ENCODE measurements at places on chromosomes 3 and 15.

DNA sequence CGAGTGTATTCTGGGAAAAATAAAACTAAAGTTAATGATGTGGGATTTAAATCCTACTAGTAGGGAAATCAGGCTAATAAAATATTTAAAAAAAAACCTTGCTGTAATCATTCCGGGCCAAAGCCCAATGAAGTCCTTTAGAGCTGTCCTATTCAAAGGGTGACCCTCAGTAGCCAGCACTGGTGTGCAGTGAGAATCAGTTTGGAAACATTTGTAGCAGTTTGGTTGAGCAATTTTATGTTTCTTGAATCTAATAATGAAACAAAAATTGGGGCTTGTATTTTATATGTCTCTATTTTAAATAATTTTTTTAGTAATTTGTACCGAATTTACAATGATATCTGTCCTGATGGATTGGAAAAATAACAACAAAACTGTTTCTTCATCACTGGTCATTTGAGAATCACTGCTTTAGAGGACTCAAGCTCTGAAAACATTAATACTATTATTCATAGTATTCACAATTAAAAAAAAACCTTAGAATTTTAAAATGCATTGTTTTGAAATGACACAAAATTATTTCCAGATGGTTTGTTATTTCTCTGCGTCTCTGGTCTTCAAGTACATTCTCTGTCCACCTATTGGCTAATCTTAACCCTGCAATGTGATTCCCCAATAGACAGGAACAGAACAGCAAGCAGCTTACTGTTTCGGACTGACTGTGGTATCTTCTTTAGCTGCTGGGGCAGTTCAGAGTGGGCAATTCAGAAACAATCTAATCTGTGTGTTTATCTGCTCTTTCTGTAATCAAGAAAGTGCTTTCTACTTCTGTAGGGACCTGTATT is 71.2 kb downstream of the OTOL1 start:
- DNase-seq: no peak

GRCh38 chr3:191236646-191237045 is 37.6 kb downstream of the OSTN start:
- DNase-seq: no peak

GRCh38 chr3:126464494-126464893 is 11.2 kb downstream of the ZXDC start:
- no peak for DNase-seq

GRCh38 chr3:66889750-66890494 is 108.2 kb upstream of the KBTBD8 start:
- no peak for DNase-seq

DNA sequence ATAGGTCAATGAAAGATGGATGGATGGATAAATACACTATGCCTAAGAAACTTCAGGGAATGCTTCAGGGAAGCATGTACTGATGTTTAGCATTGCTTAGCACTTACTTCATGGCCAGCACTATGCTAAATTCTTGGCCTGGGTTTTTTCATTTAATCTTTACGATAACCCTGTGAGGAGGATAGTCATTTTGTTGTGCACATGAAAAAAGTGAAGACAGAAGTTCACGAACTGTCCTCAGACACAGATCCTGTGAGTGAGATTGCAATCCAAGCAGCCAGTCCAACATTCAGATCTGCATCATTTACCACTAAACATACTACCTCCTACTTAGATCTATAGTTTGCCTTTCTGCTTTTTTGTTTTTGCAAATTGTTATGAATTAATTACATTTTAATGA is 510.8 kb upstream of the AGTR1 start:
- DNase-seq: no peak

DNA sequence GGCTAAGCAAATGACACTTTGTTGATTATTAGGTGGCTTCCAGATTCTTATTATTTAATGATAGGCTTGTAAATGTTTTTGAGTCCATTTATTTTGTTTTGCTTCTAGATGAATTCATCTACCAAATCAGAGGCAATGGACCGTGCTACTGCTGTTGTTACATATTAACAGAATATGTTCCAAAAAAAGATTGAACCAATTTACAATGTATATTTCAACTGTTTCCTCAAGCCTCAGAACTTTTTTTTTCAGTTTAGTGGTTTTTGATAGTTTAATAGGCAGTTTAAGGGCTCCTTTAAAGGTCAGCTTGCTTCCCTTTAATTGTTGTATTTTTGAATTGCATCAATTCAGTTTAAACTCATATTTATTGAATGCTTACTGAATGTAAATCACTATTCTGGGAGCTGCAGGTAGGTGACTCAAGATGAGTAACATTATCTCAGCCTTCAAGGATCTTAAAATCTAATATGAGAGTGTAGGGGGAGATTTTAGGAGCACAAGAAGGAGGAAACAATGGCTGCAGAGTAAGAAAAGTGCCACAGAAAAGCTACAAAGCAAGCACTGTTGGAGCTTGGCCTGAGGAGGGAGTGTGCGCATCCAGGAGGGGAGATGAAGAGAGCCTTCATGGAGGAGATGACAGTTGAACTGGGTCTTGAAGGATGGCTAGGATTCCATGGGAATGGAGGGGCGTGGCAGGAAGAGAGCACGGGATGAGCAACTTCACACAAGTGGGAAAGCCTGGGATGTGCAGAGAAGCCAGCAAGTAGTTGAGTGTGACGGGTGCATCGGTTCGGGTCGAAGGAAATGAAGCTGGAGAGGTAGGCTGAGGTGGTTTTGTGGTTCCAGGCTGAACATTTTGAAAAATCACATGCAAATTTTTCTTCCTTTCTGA is 14.7 kb downstream of the MAP2K1 start:
- DNase-seq: no peak

- no peak for DNase-seq
Observed at GRCh38 chr15:79282371-79283251, at the start of gene ANKRD34C. ANKRD34C (plus strand) TSS chr15:79282722; CDS start chr15:79293285, 10,563 bp downstream.

- no peak for DNase-seq
Observed at GRCh38 chr3:41190509-41191284, 8.6 kb upstream of the CTNNB1 start.

DNA sequence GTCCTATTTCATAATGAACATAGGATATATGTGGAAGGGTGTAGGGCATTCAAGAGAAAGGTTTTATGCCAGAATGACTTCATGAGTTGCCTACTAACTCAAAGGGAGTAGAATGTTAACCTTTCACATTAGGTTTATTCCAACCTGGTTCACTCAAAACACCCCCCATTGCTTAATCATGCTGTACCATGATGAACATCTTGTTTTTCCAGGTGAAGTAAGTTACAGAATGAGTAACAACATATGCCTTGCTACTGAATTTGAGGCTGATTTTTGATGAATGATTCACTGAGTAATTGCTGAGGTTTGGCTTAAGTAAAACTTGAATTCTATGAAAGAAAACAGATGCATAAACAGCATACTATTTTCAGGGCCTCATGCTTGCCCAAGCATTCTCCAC is 5.9 kb upstream of the CLDN16 start:
- DNase-seq: no peak

DNA sequence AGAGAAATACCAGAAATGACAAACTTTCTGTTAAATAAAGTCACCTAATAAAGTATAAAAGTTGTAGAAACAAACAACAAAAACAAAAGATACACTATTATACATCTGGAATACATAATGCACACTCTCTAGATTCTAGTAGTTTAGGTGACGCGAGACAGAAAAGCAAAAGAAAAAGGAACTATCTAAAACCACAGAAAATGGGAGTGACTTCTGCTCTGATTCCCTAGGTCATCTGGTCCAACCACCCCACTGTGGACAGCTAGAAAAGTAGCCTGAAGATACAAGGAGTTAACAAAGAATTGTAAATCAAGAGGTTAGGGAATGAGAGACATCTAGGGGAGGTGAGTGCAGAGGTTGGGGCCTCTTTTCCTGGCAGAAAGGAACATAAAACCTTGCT is 39.1 kb downstream of the DHX36 start:
- DNase-seq: no peak

DNA sequence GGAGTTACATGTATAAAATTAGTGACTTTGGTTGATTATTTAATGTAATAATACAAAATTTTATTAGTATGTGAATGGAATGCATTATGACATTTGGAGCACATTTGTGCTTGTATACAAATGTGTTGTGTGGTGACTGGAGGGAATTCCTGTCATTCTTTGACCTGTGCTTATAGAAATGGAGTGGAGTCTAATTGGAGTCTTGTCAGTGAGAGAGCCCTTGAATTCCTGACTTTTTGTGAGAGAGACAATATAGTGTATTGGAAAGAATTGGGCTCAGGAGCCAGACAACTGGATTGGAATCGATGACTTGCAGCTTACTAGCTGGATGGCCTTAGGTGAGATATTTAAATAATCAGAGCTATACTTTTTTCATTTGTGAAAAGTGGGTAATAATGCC is 9.4 kb downstream of the TCF12 start:
- DNase-seq: no peak

GRCh38 chr3:7461202-7461825 is 600.4 kb downstream of the GRM7 start:
- DNase-seq: no peak

- DNase-seq: no peak
Observed at GRCh38 chr15:27575521-27575920, 523.6 kb downstream of the OCA2 start.

DNA sequence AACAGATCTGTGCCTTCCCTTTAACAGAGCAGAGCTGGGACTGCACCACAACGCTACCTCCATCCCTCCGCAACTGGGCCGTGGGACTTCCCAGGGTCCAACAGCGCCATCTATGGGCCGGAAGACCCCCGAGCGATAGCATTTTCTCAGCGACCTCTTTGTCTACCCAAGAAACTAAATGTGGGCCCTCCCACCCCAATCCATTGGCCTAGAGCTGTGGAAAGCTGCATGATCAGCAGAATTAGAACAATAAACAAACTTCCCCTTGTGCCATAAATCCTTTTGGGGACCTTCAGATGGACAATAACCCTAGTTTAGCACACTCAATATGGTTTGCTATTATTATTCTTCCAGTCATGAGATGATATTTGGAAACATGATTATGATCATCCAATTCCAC is 74.8 kb upstream of the NTRK3 start:
- DNase-seq: no peak

DNA sequence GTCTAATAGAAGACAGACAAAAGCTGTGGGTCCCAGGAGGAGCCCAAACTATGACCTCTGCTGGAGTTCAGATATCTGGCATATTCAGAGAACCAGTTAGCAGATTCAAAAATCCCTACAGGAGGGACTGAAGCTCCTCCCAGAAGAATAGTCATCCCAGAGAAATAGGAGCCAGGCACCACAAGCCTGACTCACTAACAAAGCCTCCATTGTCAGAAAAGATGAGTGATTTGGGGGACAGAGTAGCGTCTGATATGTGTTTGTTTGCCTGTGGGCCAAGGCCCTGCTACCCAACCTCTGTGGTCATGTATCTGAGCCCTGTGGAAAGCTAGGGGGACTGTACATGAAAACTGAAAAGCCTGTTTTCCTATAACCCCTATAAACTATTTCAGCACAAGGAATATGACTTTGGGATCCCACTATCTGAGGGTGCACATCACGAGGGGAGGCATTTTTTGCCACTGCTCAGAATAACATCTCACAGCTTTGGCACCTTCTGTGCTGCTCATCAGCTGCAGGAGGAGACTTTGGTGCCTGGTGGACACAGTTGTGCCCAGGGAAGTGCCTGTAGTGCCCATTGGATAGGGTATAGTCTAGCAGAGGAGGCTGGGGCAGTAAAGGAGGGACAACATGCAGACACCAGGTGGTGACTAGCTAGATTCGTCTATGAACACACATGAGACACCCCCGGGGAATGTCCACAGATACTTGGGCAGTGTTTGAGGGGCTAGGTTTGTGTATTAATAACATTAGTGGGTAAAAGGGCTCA is 9.7 kb upstream of the LARP6 start:
- no peak for DNase-seq

GRCh38 chr3:127431066-127431465 is 143.2 kb upstream of the PRR20G start:
- no peak for DNase-seq

GRCh38 chr3:45258317-45258716 is 32.2 kb upstream of the TMEM158 start:
- DNase-seq: no peak

DNA sequence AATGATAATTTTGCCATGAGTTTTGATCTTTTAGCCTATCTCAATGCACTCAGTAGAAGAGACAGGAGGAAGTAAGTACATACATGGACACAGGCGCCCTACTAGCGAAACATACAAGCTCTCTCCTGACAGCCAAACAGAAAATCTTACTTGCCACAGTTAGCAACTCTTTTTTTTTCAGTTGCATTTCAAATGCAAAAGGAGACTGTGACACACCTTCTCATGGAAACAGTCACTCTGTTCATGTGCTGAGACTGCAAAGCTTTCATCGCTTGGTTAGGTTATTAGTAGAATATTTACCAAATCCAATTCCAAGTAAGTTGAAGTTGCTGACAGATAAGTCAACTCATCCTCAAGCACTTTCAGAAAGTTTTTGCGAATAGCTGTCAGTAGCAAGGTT is 223.3 kb downstream of the FOXP1 start:
- DNase-seq: no peak

- no peak for DNase-seq
Observed at GRCh38 chr3:189781415-189781814, 150.2 kb downstream of the TP63 start.
